Activated T-helper 1 cell treated with anti-CD3 and anti-CD28 coated beads, Interleukin-2, amount 50 U/mL, for 16 hours (primary cell): ENCODE measurements at places on chromosomes 2 and 18.

DNA sequence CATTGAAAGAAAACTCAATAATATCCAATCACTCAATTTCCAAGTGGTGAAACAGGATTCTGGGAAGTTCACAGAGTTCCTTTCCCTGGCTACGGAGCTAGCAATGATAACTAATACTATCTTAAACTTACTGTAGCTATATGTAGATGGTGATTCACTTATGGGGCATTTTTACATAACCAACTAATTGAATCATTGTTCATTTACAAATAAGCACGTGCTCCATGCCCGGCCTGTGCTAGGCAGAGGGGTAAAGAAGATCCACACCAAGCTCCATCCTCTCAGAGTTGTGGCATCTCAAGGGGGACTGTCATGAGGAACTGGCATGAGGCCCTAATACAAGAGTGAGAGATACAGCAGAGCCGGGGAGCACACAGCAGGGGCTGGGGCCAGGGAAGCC lies 176.3 kb downstream of the ANKRD30B start:
- no peak for DNase-seq

- DNase-seq: no peak
Measured at GRCh38 chr2:64192125-64192479, 47.9 kb upstream of the PELI1 start.

DNA sequence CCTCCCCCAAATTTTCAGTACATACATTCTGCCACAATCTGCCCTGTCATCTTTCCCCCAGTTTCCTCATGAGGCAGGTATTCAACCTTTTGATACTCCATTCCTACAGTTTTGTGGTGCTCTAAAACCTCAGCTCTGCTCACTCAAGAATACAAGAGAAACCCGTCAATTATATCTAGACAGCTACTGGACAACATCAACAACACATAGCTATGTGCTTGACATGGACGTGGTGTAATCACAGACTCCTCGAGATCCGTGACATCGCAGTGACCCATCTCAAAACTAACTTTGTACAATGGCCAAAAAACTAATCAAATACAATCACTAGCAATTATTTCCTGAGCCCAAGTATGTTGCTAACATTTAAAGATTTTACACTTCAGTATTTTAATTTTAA lies 23.6 kb downstream of the WDSUB1 start:
- DNase-seq: no peak

DNA sequence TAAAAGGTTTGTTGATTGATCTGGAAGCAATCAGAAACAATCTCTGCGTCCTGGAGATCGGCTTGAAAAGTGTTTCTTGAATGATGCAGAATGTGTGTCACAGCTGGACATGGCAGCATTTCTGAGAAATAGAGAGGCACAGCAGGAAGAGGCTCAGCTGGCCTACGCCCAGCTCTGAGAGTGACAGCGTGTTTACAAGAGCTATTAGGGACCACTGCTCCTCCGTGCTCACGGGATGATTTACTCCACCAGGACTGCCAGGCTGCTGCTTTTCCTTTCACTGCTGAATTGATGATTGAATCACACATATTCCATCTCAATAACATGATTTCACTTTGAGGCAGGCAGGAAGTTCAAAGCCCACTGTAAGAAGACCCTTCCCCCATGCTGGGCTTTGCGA lies 62.8 kb downstream of the GALNT14 start:
- no peak for DNase-seq

DNA sequence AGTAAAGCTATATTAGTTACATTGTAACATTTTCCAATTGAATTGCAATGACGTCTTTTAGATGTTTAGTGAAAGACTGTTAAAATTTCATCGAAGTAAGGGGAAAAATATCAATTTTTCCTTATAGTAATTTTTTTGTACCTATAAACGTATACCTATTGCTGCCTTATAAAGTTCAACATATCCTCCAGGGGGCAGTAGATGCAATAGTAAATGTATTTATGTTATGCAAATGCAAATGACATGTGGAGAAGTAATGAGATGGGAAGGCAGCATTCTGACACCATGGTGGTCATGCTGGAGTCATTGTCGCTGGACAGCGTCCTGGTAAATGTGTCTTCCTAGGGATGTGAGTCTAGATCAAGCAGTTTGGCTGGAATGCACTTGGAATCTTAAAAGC lies 38.7 kb downstream of the MSTN start:
- DNase-seq: no peak

DNA sequence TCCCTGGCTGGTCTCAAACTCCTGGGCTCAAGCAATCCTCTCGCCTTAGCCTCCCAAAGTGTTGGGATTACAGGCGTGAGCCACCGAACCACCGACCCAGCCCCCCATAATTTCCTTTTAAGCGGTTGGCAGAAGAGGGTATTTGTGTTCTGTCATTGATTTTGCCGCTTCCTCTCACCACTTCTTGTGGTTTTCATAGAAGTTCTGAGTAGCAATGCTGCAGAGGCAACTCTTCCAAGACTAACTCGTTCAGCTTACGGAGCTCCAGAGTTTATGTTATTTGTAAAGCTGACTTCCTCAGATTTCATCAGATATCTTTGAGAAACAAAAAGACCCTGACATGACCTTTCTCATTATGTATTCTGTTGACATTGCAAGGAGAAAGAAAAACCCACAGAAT lies 261.4 kb upstream of the KCNJ3 start:
- DNase-seq: no peak

DNA sequence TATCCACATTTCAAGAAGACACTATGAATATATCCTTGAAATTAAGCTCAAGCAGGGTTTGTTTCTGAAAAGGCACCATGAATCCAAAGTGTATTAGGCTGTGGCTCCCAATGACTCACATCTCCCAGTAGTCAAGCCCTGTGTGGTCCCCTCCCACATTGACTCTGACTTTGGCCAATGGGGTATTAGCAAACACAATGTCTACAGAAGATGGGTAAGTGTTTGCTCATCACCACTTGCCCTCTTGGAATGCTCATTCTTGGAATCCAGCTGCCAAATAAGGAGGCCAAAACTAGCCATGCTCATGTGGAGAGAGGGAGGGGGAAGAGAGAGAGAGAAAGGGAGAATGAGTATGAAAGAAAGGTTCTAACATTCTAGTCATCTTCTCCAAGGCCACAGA lies 490.0 kb downstream of the TXNL1 start:
- DNase-seq: no peak

- no peak for DNase-seq
Measured at GRCh38 chr2:230785346-230785745, 72.7 kb downstream of the CAB39 start.

- no peak for DNase-seq
Measured at GRCh38 chr18:67600181-67601180, 84.0 kb upstream of the DSEL start.

DNA sequence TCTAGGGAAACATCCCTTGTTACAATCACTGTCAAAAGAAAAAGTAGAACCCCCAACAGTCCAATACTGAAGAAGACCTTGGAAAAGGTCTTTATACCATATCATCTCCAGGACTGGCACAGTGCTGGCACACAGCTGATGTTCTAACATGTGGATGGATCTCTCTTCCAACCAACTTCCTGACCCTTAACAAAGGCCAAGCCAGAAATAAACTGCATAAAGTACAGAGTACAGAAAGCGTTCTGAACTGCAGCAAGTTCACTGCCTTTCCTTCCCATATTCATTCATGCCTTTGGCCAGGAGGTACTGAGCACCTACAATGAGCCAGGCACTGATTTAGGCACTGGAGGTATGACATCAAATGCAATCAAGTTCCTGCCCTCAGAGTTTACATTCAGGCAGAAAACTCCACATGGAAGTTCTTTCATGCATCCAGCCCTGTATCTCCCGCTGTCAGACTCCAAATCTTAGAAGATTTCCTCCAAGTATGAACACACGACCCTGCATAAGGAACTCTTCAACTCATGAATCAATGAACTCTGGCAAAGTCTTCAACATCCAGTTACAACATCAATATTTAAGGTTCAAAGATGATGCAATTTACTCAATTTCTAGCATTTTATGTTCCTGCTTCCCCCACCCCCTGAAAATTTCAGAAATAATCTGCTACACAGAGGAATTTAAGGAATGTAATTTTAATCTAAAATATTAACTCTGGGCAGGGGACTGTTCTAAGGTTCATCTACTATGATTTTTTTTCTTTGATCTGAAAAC lies 33.8 kb downstream of the ACVR1 start:
- DNase-seq: no peak

GRCh38 chr18:33669589-33669988 lies 91.6 kb downstream of the ASXL3 start:
- no peak for DNase-seq

- no peak for DNase-seq
Measured at GRCh38 chr2:229169751-229170150, 101.3 kb downstream of the PID1 start.

- DNase-seq: no peak
Measured at GRCh38 chr2:203683932-203684556, 22.4 kb upstream of the CD28 start.

DNA sequence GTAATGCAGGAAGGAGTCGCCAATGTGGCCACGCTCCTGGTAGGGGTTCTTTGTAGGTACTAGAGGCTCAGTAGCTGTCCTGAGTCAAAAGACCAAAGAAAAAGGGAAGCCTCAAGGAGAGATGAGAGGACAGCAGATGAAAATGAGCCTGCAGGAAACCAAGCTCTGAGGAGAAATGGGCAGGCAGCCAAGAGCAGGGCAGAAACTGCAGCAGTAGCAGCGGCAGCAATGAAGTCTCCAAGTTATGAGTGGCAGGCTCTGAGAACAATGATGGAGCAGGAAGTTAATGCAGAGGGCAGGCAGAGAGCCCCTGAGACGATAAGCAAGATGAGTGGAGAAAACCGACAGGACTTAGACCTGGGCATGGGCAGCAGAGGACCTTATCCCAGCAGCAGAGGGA lies 48.2 kb upstream of the TMEM200C start:
- DNase-seq: no peak

DNA sequence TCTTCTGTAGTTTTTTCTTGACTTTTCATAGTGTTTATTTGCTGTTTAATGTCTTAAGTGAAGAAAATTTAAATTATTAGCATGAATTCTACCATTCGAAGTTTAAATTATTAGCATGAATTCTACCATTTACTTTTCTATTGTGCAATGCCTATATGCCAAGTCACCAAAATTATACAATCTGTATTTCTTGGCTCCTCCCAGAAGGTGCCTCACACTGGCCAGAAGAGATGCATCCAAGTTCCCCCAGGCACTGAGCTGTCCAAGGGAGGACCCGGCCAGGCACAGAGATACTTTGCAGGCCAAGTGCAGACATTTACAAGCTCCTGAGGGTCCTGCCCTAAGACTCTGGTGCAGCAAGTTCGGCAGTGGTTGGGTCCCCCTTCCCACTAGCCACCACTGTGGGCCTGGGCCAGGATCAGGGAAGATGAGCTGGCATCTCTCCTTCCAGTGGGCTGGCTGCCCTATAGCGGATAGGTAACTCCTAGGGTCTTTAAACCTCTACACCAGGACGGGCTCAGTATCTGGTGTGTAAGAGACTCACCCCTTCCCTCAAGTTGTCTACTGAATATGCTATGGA lies 31.3 kb downstream of the TMEM247 start:
- no peak for DNase-seq

GRCh38 chr2:186909095-186909494 lies 60.1 kb upstream of the ZSWIM2 start:
- no peak for DNase-seq

DNA sequence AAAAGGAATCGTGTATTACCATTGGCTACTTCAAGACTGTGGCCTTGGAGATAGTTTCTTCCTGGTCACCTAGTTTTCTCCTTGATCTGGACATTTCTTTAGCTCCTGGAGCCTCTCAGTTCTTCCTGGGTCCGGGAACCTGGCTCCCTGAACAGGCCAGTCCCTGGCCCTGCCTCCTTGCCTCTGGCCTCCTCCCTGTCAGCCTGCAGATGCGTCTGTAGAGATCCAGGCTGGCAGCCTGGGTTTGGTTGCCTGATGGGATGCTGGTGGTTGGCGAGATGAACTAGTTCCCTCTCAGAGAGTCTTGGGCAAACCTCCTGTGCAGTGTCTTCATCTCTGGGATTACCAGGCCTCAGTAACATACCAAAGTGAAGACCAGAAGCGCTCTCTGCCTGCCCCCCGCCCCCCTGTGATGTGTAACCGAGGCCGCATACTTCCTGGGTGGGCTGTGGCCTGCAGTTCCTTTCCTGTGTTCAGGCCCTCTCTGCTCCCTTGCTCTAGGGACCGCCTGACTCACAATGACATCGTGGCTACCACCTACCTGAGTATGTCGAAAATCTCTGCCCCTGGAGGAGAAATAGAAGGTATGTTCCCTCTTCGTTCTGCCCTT lies 85.4 kb downstream of the DYSF start:
- DNase-seq: no peak

DNA sequence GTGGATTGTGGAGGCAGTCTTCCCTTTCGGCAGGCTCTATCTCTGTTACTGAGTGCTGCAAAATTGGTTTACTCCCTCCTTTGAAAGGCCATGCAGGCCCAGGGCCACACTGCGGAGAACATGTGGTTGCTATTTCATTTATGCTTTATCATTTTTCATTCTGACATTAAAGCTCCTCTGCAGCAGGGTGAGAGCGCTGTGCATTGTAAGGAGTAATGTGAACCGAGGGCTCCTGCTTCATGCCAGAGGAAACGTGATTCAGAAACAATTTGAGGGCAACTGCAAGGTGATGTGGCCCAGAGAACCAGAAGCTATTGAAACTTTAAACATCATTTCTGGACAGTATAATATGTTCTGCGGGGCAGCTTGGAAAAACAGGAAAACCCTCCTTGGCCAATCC lies 341.6 kb upstream of the NT5C1B start:
- no peak for DNase-seq

GRCh38 chr2:157107877-157108276 lies 149.6 kb upstream of the GALNT5 start:
- no peak for DNase-seq

- no peak for DNase-seq
Measured at GRCh38 chr2:176002688-176003210, 682 bp upstream of the LNPK start.

GRCh38 chr2:216661639-216662375 lies 28.6 kb downstream of the IGFBP2 start:
- DNase-seq: no peak

DNA sequence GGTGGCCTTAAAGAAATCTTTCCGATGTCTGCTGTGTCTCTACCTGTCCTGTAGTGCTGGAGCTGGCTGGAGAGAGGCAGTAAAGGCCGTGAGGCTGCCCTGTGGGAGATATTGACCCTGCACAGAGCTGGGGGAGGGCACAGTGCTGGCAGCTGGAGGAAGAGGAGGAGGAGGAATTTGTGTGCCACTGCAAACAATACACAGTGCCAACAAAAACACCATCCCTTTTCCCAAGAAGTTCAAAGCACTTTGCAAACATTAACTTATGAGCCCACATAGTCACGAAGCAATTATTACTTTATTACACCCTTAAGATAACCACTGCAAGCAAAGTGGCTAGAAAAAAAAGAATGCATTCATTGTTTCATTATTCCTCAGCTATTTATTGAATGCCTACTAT lies 45.0 kb upstream of the CYTIP start:
- DNase-seq: no peak

- DNase-seq: no peak
Measured at GRCh38 chr18:6881034-6881820, 151.7 kb downstream of the ARHGAP28 start.

- no peak for DNase-seq
Measured at GRCh38 chr2:184769686-184770085, 171.4 kb downstream of the ZNF804A start.

GRCh38 chr2:171553858-171554257 lies 31.6 kb downstream of the CYBRD1 start:
- DNase-seq: no peak

- no peak for DNase-seq
Measured at GRCh38 chr2:41579806-41580205, 468.0 kb upstream of the PKDCC start.

- no peak for DNase-seq
Measured at GRCh38 chr2:144504218-144504641, 15.7 kb downstream of the ZEB2 start.
